ENCODE measurements at places on chromosomes 12 and 14.

DNA sequence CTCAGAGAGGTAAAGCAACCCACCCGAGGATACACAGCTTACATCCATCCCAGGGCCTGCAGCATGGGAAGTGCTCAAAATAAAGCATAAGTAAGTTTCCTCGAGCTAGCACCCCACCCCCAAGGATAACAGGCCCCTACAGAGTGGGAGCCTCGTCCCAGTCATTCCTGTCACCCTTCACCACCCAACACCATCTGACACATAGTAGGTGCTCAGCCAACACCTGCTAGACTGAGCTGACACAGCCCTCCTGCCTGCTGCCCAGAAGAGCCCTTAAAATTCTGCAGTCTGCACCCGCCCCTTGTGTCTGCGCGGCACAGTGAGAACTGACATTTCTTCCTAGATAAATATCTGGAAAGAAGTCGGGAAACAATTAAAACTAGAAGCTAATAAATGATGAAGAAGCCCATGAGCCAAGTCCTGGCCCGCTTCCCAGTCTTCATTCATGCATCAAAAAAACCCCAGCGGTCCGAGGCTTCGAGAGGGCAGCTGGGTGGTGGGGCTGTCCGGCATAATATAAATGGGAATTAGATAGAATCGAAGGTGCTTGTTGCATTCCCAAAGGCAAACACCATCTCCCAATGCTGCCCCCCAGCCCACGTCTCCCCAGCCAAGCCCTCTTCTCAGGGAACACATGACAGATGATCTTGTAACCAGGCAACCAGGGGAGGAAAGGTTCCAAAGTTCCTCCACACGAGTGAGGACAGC, 76.2 kb downstream of the BCL11B start:
- DNase-seq = peak; percentile 31

DNA sequence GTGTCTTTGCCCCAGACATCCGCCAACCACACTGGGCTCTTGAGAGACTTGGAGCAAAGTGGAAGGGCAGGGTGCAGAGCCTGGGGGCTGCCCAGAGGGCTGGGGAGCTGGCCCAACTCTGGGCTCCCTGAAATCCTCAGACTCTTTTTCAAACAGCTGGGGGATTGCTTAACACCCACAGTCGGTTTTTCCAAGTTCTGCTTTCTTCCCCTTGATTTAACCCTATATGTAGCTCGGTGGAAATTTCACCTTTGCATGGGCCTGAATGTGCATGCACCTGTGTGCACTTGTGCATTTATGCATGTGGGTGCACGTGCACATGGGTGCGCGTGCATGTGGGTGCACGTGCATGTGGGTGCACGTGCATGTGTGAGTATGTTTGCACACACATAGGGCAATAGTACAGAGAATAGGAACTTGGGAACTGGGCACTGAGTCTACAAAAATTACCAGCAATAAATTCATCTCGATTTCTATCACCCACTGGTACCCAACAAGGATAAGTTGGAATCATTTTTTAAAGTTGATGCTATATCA, 52.3 kb upstream of the RFLNA start:
- DNase-seq = no peak

DNA sequence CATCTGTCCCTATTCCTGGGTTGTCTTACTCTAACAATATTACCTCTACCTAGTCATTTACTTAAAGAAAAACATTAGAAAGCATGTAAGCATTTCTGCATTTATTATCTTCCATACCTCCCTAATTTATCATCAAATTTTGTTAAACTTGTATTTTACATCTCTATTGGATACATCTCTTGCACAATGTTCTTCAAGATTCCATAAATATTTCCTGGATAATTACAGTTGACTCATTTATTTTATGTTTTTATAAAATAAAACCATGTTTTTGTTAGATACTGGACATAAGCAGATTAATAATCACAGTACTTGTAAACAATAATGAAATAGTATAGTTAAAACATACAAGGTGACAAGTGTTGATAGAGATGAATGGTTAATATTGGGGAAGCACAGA, 209.0 kb downstream of the TMTC3 start:
- DNase-seq = no peak

GRCh38 chr14:92922883-92923743, at the start of gene CHGA:
Gene CHGA, plus strand, starts transcription at chr14:92923150. Its CDS starts 210 bp downstream, at chr14:92923360.
- DNase-seq = peak; percentile 20

GRCh38 chr14:32683679-32684078, 255.0 kb upstream of the NPAS3 start:
- no peak for DNase-seq

GRCh38 chr12:25458047-25458552, 95.0 kb downstream of the LMNTD1 start:
- DNase-seq = peak; percentile 95

All from astrocyte of the spinal cord (primary cell).